ENCODE measurements at places on chromosomes 5 and 9. TPM values are rescaled to one million over a fixed set of nuclear protein-coding genes. Genes with fewer than 3 reads are reported as not detected.

NTMT1 gene
- polyA plus RNA-seq, result 115 TPM

LCN1 gene
- not detected for polyA plus RNA-seq

N4BP3 gene
- polyA plus RNA-seq, result 0.16 TPM

GHR gene
- 0.64 TPM for polyA plus RNA-seq

PCSK1 gene
- 1.6 TPM for polyA plus RNA-seq

HEMGN gene
- polyA plus RNA-seq, result not detected

FGD3 gene
- polyA plus RNA-seq, result not detected

C7 gene
- polyA plus RNA-seq, result not detected

DDX4 gene
- polyA plus RNA-seq, result not detected

PCDHA9 gene
- not detected for polyA plus RNA-seq

DDX31 gene
- 7.4 TPM for polyA plus RNA-seq

SMIM32 gene
- polyA plus RNA-seq, result not detected

SPINK1 gene
- not detected for polyA plus RNA-seq

ENC1 gene
- polyA plus RNA-seq, result 15.8 TPM

RBM22 gene
- 36.7 TPM for polyA plus RNA-seq

LRRC70 gene
- polyA plus RNA-seq, result 0.10 TPM

ZNF883 gene
- polyA plus RNA-seq, result 7.6 TPM

PCDHB8 gene
- polyA plus RNA-seq, result 0.83 TPM

SAPCD2 gene
- polyA plus RNA-seq, result 0.86 TPM

IRGM gene
- polyA plus RNA-seq, result not detected

TCF7 gene
- 2.7 TPM for polyA plus RNA-seq

LRRC8A gene
- polyA plus RNA-seq, result 35.6 TPM

PCDHB10 gene
- polyA plus RNA-seq, result 1.3 TPM

TGFBI gene
- 7,159 TPM for polyA plus RNA-seq
